IPS-NIHi11 (cell line): ENCODE measurements at places on chromosomes 16 and 17.

DNA sequence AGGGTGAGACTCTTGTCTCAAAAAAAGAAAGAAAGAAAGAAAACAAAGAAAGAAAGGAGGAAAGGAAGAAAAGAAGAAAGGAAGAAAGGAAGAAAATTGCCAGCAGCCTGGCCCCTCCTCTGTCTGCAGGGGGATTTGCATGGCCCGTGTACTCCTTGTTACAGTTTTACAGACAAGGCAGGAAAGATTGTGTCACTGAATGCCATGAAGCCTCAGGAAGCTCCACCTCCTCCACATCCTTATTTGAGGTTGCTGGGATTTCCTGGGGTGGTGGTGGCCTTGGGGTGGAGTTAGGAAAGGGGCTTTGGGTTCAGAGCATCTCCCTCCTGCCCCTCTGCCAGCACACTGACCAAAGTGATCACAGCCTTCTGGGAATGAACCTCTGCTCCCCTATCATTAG, 23.6 kb downstream of the CFAP20 start:
- DNase-seq = no peak

DNA sequence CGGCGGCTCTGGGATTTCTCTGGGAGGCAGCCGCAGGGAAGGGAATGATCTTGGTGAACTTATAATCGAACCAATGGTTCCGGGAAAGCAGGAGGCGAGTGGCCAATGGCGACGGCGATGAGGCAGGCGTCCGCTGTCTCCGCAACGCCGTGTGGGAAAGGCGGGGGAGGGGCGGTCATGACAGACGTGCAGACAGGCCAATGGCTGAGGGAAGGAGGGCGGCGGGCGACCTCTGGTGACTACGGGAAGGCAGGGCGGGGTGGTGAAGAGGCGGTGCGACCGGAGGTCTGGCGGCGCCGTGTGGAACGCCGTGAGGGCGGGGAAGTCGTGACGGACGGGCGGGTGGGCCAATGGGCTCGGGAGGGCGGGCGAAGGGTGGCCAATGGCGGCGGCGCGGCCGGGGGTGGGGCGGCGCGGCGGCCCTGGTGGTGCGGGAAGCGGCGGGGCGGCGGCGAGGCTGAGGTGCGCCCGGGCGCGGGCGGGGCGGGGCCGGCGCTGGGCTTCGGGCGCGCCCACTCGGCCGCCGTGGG, at the start of gene RAB40C:
TSS of gene RAB40C (plus strand) at position 409 of the 530 bp plus-strand sequence. CDS start 226 bp downstream, outside the sequence.
- peak; percentile 98 for DNase-seq

DNA sequence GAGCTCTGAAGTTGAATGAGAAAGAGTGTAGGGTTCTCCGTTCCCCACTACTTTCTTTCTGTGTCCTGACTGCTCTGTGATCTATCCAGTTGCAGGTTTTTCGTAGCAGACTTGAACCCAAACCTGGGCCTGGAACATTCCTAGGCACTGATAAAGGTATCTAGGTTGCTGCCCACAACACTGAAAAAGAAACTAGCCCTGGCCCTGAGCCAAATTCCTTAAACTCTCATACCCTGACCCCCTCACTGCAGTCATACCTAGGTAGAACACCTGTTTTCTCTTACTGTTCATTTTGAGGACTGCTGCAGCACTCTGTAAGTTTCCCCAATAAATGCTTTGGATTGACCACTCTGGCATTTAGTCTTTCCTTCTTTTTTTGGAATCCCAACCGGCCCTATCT, 5.4 kb downstream of the HYDIN start:
- no peak for DNase-seq

DNA sequence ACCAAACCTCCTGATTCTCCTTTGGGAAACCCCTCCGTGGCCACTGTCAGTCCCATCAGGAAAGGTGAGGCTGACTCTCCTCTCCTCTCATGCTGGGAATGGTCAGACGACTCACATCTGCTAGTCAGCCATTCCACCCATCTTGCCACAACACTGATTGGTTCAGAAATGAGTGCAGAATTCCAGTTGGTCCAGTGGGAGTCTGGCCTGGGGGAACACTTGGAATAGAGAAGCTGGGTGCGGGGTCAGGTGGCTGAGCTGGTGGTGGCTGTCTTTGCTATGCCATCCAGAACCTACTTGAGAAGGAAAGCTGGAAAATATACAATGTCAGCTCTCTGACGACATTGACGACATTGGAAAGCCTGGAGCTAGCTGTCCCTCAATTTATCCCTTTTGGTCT, 23.6 kb upstream of the PLLP start:
- DNase-seq = no peak

DNA sequence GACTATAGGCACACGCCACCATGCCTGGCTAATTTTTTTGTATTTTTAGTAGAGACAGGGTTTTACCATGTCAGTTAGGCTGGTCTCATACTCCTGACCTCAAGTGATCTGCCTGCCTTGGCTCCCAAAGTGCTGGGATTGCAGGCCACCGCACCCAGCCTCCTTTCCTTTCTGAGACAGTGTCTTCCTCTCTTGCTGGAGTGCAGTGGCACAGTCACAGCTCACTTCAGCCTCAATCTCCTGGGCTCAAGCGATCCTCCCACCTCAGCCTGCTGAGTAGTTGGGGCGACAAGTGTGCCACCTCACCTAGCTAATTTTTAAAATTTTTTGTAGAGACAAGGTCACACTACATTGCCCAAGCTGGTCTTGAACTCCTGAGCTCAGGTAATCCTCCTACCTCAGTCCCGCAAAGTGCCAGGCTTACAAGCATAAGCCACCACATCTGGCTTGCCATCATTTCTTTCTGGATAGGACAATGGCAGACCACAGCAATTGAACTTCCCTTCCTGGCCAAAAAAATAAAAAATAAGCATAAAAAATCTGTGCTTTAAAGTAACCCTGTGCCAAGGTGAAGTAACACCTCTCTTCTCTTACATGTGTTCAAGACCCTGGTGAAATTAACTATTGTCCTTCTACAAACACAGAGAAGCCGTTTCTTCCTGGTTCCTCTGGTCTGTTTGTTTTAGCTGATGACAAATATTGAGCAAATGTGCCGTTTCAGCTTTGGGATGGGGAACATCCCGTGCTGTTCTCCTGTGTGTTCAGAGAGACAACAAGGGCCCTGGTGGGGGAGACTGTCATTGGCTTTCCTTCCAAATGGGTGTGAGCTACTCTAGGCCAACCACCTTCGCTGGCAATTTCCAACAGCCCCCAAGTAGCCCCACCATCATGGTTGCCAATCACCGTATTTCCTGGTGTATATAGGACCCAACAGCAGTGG, 60.2 kb downstream of the EMP2 start:
- DNase-seq = no peak
